Midbrain (tissue), 1 donor: ENCODE measurements at places on chromosomes 1 and 21.
A peak's percentile ranks its signal among the peaks of the same experiment; 100 is the strongest.

DNA sequence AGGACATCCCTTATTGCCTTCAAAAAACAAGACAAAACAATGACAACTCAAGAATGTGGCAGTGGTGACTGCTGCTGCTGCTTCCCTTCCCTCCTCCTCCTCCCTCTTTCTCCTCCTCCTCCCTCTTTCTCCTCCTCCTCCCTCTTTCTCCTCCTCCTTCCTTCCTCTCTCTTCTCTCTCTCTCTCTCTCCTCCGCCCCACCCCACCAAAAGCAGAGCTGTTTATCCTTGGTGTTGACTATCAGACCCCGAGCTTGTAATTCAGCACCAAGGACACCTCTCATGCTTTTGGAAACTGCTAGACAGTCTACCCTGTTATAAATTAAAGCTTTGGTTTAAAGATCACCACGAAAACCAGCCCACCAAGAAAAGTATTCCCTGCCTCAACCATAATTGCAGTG is 72.4 kb upstream of the IFNAR2 start:
- DNase-seq, result no peak

DNA sequence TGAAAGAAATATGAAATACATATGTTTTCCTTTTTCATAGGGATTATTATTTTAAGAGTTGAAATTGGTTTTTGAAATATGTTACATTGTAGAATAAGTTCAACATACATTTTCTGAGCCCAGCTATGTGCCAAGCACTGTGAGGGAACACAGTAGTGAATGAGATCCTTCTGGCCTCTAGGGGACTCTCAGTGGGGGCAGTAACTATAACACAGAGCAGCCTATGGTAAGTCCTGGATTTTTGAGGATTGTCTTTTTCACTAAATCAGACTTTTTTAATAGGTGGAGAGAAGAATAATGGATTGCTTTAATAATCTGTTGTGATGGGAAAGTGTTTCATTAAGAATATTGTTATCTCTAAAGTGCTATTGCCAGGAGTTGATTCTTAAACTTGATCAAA is 2.4 kb downstream of the DNAJC6 start:
- no peak for DNase-seq

DNA sequence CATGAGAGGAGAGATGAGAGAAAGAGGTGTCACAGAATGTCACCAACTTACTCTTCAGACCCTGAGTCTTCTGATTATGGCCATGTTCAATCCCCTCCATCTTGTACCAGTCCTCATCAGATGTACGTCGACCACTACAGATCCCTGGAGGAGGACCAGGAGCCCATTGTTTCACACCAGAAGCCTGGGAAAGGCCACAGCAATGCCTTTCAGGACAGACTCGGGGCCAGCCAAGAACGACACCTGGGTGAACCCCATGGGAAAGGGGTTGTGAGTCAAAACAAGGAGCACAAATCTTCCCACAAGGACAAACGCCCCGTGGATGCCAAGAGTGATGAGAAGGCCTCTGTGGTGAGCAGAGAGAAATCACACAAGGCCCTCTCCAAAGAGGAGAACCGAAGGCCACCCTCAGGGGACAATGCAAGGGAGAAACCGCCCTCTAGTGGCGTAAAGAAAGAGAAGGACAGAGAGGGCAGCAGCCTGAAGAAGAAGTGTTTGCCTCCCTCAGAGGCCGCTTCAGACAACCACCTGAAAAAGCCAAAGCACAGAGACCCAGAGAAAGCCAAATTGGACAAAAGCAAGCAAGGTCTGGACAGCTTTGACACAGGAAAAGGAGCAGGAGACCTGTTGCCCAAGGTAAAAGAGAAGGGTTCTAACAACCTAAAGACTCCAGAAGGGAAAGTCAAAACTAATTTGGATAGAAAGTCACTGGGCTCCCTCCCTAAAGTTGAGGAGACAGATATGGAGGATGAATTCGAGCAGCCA is 8.0 kb downstream of the ELOA start:
- peak; percentile 16 for DNase-seq

GRCh38 chr1:195394567-195394966 is 1213.7 kb downstream of the KCNT2 start:
- DNase-seq, result no peak

- no peak for DNase-seq
Measured at GRCh38 chr21:43190544-43190943, 21.7 kb downstream of the CRYAA start.

- DNase-seq, result no peak
Measured at GRCh38 chr1:67886076-67886475, 52.8 kb upstream of the GNG12 start.

GRCh38 chr1:234529095-234529949 is 50.3 kb upstream of the TARBP1 start:
- no peak for DNase-seq

GRCh38 chr1:172342584-172343239 is 77.8 kb upstream of the C1orf105 start:
- no peak for DNase-seq

GRCh38 chr1:37265786-37266667 is 208.4 kb upstream of the ZC3H12A start:
- DNase-seq, result no peak

GRCh38 chr1:226548256-226549093 is at the start of gene STUM:
Gene STUM (plus strand): TSS chr1:226548764. CDS start chr1:226548905, 141 bp downstream.
- DNase-seq, result no peak

- DNase-seq, result no peak
Measured at GRCh38 chr1:50983219-50983802, 13.3 kb downstream of the CDKN2C start.

DNA sequence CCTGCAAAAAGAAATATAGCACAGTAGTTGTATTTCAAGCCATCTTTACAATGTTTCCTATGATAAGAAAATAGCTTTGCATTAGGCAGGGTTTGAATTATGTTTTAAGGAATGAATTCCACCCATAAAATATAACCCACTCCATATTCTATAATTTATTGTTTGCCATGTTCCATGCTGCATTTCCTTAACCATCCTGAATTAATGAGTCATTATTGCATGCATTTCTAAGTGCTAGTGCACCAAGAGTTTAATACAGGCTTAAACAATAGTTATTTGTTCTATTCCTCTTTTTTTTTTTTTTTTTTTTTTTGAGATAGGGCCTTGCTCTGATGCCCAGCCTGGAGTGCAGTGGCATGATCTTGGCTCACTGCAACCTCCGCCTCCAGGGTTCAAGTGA is 45.2 kb downstream of the MIGA1 start:
- DNase-seq, result no peak

- DNase-seq, result no peak
Measured at GRCh38 chr1:180092931-180093650, 61.6 kb upstream of the QSOX1 start.

DNA sequence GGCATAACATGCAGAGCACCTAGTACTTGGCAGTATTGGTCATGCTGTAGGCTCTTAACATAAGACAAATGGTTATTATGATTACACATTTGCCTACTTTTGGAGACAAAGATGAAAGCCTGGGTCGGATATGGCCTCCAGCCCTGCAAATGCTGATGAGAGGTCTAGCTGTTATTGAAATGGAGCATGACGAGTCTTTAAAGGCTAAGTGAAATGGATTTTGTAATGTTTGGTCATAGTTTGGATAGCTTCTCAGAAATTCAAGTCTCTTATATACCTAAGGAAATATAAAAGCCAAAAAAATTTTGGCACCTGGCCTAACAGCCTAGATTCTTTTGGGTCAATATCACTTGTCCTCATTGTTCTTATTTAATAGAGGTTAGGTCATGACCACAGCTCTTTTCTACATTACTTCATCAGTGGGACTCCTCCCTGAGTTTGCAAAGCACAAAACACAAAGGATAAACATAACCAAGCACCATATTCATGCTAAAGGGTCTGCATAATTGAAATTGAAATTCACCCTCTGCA is 69.2 kb upstream of the WLS start:
- DNase-seq, result no peak

DNA sequence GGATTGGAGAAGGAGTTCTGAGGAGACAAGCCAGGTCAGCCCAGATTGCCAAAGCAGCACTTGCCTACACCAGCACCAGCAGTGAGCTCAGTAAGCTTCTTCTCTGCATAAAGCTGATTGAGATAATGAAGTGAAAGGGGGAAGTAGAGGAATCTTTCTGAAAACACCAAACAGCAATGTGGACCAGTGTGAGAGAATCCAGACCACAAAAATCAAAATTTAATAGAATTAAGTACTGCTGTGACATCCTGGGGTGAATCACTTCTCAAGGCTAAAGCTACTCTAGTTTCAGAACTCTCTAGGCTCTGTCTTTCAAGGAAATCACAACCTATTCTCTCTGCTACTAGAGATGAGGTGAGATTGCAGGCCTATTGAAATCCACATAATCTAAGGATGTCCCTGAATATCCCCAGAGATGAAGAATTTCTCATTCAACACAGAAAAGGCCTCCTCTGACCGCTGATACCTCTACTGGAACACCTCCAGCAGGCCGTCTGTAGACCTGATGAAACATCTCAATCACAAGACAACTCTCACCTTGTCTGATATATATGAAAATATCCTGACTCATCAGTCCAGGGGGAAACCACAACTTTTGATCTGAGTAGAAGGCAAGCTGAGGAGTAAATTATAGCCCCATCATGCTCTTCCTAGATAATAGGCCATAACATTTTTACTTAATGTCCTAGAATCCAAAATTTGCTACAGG is at the start of gene FCRL4:
FCRL4 (minus strand) TSS at position 127 of the 709 bp plus-strand sequence. CDS start 141 bp downstream, outside the sequence.
- no peak for DNase-seq

GRCh38 chr1:203321273-203322052 is 16.1 kb downstream of the BTG2 start:
- DNase-seq, result no peak

DNA sequence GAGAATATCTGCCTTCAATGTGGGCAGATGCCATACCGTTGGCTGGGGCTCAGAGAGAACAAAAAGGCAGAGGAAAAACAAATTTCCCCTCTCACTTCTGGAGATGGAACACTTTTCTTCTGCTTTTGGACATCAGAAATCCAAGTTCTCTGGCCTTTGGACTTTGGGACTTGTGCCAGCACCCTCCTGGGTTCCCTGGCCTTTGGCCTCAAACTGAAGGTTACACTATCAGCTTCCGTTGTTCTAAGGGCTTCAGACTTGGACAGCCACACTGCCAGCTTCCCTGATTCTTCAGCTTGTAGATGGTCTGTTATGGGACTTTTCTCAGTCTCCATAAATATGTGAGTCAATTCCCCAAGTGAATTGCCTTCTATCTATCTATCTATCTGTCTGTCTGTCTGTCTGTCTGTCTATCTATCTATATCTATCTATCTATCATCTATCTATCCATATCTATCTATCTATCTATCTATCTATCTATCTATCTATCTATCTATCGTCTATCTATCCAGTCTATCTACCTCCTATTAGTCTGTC is 778.1 kb upstream of the TMPRSS15 start:
- no peak for DNase-seq

DNA sequence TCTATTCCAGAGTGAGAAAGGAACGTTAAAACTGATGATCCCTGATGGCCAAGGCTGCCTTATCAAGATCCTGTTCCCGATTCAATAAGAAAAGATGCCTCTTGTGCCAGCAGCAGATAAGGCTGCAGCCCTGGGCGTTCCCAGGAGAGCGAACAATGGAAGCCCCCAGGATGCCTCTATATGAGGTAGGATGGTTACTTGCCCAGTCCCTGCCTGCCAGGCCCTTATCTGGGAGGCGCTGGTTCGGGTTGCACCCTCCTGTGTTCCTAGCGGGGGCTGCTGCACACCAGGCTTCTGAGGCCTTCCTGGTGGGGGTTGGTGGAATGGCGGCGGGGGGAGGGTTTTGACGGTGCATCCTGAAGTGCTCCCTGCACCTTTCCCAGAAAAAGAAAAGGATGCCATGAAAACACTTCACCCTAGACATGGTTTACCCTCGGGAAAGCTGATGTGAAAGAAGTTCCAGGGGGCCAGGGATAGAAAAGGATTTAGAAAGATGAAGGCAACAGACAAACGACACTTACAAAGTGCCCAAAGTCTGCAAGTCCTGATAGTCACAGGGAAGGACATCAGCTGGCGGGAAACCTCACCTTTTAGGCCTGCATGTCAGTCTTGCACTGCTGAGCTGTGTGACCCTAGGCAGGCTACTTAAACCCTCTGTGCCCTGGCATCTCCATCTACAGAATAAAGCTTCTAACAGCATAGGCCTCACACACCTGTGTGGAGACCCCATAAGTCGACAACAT is 100.3 kb downstream of the KCNJ15 start:
- no peak for DNase-seq

DNA sequence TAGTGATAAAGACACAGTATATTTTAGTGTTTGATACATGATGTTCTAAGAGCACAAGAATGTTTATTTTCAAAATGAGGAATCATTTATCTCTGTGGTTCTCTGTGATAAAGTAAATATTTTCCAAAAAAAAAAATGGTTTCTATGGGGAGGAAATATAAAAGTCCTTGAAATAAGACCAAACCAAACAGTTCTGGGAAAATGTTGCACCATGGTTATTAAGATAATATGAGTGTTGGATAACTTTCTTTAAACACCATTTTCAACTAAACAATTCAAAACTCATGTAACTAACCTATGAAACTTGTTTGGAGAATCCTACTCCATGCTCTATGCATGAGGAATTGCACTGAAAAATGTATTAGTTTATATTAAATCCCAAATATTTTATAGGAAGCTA is 184.6 kb downstream of the KCNT2 start:
- no peak for DNase-seq

- DNase-seq, result no peak
Measured at GRCh38 chr1:41559331-41559730, 74.8 kb upstream of the EDN2 start.

GRCh38 chr1:174967845-174968705 is 31.7 kb upstream of the CACYBP start:
- DNase-seq, result no peak

DNA sequence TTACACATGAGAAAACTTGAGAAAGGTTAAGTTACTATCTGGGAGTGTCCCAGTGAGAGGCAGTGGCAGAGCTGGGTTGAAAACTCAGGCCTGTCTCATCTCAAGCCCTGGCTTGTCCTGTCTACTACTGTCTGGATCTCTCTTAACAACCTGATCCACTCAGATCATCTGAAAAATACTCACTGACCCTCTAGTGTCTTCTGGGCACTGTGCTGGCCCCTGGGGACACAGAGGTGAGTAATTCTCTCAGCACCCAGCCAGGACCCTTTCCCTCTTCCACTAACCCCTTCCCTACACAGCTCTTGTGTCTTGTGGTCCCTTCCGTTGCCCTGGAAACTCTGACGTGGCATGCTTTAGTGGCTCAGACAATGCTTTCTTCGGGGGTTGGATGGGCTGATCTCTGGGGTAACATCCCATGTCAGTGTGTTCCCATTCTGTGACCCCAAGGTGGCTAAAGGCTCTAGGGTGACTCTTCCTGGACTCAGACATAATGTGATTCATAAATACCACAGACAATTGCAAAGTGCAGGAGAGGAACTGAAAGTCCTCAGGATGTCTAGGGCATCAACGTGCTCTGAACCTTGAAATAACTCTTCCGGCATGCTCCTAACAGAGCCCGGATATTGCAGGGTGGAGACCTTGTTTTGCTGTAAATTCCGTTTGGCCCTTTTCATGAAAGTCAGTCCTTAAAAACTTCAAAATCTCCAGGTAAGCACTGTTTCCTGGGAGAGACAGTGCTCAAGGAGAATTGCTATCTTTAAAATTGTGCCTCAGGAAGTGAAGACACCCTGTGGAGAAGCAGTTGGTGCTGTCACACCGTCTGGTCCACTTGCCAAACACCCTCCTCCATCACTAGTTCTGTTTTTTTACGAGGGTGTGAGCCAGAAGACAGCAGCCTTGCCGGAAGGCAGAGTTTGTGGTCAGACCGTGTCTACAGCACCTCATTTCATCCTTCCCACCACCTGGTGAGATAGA is 4.0 kb downstream of the SHISAL2A start:
- DNase-seq, result no peak

GRCh38 chr1:24632832-24633175 is 10.3 kb upstream of the SRRM1 start:
- DNase-seq, result no peak
